ENCODE measurements at places on chromosomes 12 and 14.
A peak's percentile ranks its signal among the peaks of the same experiment; 100 is the strongest.

- DNase-seq, result no peak
Observed at GRCh38 chr12:15787778-15788177, 1.4 kb downstream of the EPS8 start.

DNA sequence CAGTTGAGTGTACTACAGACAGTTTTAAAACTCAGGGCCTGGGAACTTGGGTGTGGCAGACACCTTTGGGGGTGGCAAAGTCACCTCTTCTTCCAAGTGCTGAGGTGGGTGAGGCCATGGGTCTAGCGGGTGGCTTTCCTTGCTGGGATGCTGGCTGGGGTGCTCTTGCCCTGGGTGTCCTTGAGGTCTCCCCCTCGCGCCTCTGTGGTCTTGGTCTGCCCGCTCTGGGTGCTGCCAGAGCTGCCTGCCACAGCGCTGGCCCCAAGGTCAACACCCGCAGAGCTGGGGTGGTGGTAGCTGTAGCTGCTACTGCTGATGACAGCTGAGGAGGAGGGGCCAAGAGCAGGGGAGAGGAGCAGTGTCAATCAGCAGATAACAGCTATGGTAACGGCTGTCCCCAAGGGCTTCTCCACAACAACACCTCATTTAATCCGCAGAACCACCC, 6.8 kb downstream of the KRT74 start:
- DNase-seq, result no peak

DNA sequence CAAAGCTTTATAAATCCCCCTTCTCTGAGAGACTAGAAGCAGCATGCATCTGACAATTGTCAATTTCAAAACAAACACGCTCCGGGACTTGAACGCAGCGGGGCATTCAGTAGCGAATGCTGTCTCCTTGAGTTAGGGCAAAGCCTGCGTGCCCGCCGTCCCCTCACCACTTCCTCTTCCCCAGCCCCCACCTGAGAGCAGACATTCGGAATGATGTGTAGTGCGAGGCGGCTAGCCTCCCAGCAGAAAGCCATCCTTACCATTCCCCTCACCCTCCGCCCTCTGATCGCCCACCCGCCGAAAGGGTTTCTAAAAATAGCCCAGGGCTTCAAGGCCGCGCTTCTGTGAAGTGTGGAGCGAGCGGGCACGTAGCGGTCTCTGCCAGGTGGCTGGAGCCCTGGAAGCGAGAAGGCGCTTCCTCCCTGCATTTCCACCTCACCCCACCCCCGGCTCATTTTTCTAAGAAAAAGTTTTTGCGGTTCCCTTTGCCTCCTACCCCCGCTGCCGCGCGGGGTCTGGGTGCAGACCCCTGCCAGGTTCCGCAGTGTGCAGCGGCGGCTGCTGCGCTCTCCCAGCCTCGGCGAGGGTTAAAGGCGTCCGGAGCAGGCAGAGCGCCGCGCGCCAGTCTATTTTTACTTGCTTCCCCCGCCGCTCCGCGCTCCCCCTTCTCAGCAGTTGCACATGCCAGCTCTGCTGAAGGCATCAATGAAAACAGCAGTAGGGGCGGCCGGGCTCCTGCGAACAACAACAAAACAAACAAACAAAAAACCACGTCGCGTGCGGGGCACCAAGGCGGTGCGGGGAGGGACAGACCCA, 2.2 kb downstream of the PRMT8 start:
- DNase-seq, result peak; percentile 32

GRCh38 chr12:112375105-112375504, 7.1 kb downstream of the HECTD4 start:
- peak; percentile 26 for DNase-seq

DNA sequence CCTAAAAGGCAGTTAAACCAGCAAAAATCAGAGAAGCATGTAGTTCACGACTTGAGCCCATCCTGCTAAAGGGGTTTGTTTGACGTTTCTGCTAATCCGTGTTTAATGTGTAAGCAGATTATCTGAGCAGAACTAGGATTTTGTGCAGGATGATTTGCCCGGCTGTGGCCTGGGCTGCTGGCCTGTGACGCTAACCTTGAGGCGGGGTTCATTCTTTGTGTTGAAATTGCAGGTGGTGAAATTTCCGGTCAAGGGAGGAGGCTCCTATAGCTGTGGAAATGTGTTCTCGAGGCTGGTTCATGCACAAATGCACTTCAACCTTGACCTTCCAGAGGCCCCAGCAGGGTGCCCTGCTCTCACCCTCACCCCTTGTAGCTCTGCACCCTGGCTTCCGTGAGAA, 63.7 kb downstream of the SLC24A4 start:
- no peak for DNase-seq

- no peak for DNase-seq
Observed at GRCh38 chr14:89615421-89615820, 198.4 kb upstream of the FOXN3 start.

DNA sequence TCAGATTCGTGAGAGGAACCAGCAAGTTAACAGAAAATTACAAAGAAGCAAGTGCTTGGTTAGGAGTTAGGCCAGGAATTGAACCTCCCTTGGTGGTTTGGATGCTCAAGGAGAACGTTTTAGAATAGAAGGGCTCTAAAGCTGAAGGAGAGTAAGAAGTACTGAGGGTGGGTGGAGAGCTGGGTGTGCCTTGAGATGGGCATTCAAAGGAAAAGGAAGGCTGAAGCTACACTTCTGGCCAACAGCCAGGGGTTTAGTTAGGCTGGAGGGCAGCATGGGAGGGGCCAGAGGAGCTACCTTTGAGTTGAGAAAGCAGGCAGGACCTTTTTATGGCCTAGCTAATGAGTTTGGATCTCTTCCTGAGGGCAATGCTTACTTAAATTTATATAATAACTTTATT, 421.2 kb downstream of the CCDC91 start:
- no peak for DNase-seq

GRCh38 chr14:94584591-94585280, 3.5 kb downstream of the SERPINA5 start:
- DNase-seq, result no peak

- DNase-seq, result no peak
Observed at GRCh38 chr14:84523746-84524145, 1006.2 kb upstream of the FLRT2 start.

DNA sequence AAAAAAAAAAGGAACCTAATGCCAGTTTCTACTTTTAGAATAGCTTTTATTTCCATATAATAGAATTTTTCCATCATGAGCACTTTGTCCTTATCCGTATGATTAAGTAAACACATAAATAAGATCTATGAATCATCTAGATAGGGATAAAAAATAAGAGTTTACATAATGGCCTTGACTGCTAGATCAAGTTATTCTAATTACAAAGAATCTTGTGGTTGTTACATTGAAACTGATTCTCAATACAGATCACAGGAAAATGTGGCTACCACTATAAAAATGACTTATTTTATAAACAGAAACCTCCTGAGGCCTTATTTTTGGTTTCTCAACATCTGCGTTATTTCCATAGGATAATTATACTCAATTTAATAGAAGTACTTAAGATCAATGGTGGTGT, 34.4 kb upstream of the NDUFA12 start:
- no peak for DNase-seq

- DNase-seq, result no peak
Observed at GRCh38 chr12:88529531-88530488, 50.5 kb downstream of the KITLG start.

DNA sequence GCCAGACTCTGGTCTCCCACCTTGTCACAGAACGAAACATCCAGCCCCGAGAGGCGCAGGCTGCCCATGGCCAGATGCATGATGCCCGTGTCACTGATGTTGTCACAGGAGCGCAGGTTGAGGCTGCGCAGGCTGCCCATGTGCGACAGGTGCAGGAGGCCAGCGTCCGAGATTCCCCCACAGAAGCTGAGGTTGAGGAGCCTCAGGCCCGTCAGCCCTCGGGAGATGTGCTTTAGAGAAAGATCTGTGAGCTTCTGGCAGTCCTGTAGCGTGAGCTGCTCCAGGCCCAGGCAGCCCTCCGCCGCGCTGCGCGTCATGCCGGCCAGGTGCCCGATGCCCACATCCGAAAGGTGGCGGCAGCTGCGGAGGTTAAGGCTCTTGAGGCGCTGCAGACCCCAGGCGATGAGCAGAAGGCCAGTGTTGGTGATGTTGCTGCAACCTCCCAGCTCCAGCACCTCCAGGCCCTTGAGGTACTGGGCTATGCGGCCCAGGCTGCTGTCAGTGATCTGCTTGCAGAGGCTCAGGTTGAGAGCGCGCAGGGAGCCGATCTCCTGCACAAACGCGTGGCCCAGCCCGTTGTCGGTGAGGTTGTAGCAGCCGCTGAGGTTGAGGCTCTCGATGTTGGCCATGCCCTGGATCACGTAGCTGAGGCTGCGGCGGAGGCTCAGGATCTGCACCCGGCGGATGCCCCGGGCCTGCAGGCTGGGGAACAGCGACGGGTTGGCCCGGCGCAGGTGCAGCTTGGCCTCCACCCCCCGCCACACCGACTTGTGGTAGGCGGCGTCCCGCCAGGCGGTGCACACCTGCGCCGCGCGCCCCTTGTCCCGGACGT, 991 bp downstream of the FBXL14 start:
- no peak for DNase-seq

GRCh38 chr12:48145981-48146380, 11.3 kb downstream of the ASB8 start:
- DNase-seq, result no peak

DNA sequence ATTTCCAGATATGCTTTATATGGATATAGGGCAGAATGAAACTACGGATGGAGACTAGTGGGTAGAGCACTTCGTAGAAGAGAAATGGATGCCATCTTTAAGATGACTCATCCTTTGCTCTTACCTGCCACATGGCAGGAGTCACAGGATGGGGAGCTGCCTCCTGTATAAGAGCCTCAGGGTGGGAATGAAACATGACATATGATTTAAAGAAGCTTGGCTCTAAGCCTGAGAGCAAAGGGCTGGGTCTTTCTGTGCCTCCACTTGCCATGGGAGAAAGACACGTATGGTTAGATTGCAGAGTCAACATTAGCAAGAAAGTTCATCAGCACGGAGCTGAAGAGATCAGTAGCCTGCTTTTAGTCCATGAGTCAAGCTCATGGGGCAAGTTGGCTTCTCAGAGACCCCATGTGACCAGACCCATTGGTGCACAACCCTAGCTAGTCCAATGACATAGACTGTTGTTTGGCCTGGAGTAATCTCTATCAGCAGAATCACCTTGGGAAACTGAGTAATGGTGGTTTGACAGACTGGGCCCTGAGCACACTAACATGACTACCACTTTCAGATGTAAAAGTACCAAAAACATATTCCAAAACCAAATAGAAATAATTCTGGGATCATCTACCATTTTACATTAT, 38.1 kb upstream of the IL22 start:
- no peak for DNase-seq

DNA sequence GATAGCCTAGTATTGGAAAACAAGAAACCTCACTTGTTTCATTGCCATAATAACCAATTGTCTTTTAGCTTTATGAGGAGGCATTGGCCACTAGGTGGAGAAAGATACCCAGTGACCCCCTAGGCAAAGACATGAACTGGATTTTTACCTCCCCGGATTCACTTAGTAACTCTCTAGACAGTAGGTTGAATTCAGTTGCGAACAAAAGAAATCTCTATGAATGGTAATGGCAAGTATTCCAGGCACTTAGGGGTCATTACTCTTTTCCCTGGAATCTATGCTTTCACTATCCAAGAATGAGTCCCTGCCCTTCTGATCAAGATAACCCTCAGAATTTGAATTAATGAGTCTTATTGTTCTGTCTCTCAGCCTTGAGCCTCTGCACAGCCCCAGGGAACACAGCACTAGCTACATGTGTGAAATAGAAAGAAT, 29.5 kb upstream of the RHOJ start:
- DNase-seq, result peak; percentile 19

DNA sequence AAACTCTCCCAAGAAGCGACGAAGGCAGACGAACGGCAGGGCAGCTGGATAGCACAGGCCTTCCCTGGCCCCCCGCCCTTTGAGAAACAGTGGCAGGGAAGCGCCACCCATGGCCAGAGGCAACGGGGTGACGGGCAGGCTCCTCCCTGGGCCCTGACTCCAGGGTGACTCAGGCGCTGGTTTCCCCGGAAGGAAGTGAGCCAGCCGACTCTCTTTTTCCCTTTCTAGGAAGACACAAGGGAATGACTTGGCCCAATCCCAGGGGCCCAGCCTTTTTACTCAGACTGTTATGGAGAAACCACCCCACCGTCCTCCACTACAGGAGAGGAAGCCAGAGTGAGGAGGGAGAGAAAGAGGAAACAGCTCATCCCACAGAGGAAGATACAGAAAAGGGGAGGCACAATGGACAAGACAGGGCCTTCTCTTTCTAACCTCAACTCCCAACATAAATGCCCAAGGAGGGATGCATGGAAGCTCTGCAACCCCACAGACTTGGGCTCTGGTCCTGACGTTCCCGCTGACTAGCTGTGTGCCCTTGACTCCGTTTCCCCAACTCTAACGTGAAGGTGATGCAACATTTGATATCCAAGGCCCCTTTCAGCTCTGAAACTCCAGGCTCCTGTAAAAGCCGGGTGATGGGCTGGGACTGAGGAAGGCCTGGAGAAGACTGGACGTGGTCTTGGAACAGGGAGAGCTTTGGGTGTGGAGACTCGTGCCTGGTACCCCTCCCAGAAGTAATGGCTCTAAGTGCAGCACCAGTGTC, 27.9 kb downstream of the ACTN1 start:
- no peak for DNase-seq

DNA sequence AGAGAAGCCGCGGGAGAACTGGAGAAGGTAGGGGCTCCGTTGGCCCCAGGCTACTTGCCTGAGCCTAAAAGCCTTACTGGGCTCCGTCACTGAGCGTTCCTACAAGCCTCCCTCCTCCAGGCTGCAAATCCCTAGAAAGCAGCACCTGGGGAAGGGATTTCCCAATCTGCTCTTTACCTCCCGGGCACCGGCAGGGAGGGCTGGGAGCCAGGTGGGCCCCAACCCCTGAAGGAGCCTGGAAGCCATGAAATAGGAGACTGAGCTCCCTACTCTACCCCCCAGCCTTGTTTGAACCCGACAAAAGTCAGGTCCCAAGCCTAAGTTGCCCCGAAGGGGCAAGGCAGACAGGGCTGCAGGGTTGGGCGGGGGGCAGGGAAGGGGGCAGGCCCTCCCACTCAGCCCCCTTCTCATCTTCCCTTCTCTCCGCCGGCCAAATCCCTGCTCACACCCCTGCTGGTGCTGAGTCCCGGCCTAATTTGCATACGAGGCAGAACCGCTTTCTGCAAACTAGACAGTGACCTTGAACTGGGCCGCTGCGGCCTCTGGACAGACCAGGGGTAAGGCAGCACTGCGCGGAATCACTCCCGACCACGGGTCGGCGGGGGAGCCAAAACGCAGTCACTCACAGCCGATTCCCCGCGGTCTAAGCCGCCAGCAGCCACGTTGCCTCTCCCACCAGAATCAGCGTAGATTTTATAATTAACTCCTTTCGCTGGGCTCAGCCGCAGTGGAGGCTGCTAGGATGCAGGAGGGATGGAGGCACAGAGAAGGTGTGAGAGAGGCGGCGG, 3.7 kb upstream of the HOXC12 start:
- no peak for DNase-seq

GRCh38 chr12:30813525-30814294, 59.0 kb upstream of the CAPRIN2 start:
- DNase-seq, result no peak

GRCh38 chr12:115895247-115895646, 382.2 kb downstream of the MED13L start:
- no peak for DNase-seq

- no peak for DNase-seq
Observed at GRCh38 chr12:17652436-17652835, 437.6 kb downstream of the RERGL start.
